ENCODE measurements at places on chromosomes 13 and 19.

DNA sequence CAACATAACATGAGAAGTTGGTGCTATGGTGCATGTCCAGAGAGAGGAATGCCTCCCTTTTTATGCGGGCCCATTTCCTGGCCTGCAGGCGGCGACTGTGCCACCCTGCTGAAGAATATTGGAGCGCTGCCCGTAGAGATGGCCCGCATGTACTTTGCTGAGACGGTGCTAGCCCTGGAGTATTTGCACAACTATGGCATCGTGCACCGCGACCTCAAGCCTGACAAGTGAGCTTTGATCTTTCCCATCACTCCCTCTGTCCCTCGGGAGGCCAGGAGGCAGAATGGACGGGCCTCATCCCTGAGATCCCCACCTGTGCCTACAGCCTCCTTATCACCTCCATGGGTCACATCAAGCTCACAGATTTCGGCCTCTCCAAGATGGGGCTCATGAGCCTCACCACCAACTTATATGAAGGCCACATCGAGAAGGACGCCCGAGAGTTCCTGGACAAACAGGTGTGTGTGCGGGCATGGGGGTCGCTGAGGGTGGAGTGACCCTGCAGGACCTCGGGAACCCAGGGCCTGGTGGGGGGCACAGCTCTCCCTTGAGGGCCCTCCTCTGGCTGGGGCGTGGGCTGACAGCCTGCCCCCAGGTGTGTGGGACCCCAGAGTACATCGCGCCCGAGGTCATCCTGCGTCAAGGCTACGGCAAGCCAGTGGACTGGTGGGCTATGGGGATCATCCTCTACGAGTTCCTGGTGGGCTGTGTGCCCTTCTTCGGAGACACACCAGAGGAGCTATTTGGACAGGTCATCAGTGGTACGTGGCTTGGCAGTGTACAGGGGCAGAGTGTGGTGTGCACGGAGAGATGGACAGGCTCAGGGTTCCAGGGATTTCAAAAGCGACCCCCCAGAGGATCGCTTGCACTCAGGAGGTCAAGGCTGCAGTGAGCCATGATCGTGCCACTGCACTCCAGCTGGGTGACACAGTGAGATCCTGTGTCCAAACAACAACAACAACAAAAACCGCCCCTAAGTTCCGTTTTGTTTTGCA is 16.2 kb downstream of the DNASE2 start:
- DNase-seq = no peak

DNA sequence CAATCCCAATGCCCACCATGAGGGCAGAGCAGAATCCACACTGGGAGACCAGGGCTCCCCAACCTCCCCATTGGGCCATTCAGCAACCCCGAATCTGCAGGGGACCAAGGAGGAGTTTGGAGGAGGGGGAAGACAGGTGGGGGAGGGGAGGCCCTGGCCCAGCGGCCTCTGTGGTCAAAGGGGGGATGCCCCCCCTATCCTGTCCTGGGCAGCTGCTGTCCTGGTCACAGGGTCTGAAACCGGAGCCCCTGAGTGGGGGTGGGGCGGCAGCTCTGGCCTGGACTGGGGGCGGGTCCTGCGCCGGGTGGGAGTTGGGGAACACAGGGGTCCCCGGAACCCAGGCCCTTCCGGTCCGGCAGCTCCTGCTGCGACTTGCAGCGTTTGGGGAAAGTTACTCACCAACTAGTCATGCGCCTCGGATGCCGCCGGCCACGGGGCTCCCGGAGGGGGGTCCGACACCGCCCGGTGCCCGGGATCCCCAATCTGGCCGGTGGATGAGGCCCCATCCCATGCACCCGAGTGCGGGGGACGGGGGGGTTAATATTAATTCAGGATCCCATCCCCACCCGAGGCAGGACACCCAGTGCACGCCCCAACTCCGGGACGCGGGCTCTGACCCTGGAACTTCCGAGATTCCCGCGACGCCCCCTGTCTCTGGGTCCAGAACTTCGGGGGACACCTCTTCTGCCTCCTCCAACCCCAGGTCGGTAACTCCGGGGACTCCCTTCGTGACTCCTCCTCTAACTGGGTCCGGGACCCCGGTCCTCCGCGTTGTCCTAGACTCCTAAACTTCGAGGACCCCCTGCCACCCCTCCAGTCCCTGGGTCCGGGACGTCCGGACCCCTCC is 872 bp downstream of the HOMER3 start:
- DNase-seq = no peak

DNA sequence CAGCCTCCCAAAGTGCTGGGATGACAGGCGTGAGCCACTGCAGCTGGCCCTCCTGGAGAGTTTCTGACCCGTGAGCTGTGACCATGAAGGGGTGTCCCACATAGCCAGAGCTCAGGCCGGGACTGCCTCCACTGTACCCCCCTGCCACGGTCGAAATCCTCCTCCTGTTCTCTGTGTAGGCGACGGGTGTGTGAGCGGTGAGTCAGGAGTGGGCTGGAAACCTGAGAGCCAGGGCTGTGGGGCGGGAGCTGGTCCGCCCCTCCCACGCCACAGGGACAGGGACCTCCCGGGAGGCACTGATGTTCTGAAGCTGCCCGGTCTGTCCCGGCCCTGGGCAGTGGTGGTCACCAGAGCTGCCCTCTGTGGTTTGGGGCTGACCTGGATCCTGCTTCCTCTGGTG is 3.9 kb downstream of the WDR18 start:
- DNase-seq = no peak

DNA sequence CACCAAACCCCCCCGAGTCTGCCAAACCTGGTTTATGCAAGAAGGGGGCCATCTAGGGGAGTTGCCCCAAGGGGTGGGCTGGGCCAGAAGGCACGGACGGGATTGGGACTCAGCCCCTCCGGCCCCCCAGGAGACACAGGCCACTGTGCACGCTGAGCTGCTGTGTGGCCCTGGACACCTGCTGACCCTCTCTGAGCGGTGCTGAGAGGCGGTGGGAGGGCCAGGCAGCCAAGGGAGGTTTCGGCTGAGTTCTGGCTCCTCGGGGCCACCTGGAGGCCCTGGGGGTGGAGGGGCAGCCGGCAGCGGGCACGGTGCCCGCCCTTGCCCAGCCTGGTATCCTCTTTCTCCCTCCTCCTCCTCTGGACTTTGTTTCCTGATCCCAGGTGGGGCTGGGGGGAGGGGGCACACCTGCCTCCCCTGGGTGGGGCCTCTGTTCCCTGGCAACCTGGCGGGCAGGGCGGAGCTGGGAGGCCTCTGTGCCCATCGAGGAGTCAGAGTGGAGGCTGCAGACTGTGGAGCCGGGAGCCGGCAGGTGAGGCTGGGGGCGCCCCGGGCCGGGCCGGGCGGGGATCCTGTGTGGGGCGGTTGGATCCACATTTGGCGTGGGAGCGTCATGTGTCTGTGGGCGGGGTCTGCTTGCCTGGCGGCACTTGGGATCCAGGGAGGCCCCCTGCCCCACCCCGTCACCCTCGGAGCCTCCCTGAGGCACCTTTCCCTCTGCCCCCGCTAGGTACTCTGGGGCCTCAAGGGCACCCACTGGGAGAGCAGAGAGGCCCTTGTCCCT is at the start of gene MISP:
TSS of gene MISP (plus strand) at position 473 of the 784 bp plus-strand sequence. CDS start 5,835 bp downstream, outside the sequence.
- no peak for DNase-seq

- no peak for DNase-seq
Measured at GRCh38 chr13:112726016-112726767, 36.4 kb downstream of the ATP11A start.

- DNase-seq = no peak
Measured at GRCh38 chr13:37601648-37602440, 3.3 kb upstream of the POSTN start.

DNA sequence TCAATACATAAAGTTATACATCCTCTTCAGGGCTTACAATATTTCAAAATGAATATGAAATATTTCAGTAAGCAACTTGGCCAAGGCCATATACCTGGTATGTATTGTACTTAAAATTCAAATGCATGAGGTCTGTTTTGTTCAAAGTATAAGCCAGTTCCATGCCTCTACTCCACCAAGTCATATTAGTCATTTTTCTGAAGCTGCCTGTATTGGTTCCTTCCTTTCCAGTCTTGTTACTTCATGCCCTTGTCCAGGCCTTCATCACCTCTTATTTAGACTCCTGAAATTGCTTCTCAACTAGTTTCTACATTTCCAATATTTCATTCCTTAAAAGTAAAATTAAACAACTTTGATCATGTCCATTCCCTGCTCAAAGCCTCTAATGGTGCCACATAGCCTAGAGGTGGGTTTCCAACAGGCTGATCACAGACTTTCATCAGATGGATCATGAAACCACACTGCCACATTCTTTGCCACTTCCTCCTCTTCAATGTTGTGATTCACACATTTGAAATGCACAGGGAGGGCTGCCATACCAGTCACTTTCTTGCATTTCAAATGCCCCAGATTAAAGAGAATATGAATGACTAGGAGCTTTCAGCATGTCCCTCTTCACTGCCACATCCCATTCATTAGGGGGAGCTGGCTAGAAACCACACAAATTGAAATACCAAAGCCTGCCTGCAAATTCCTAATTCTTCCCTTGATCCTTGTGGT is 424.1 kb upstream of the DACH1 start:
- DNase-seq = no peak

GRCh38 chr13:61029064-61029463 is 386.6 kb downstream of the PCDH20 start:
- DNase-seq = no peak

- no peak for DNase-seq
Measured at GRCh38 chr13:21434588-21434987, 24.5 kb downstream of the ZDHHC20 start.

GRCh38 chr13:93325303-93326233 is 99.0 kb downstream of the GPC6 start:
- DNase-seq = no peak

- no peak for DNase-seq
Measured at GRCh38 chr13:35471706-35472322, 4.7 kb downstream of the MAB21L1 start.

DNA sequence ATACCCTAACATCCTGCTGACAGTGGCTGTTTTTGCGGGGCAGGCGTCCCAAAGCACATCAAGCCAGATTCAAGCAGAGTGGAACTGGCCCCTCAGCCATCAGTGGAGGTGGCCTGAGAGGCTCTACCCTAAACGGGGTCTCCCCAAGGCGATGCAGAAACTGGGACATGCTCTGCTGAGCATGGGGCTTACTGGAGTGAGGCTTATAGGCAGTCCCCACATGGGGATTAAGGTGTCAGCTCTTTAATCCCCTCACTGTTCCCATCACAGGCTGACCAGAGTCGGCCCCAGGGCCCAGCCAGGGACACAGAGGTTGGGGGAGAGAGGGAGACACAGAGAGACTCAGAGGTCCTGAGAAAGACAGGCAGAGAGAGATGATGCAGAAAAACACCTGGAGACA is 17.0 kb downstream of the CYP2F1 start:
- no peak for DNase-seq

DNA sequence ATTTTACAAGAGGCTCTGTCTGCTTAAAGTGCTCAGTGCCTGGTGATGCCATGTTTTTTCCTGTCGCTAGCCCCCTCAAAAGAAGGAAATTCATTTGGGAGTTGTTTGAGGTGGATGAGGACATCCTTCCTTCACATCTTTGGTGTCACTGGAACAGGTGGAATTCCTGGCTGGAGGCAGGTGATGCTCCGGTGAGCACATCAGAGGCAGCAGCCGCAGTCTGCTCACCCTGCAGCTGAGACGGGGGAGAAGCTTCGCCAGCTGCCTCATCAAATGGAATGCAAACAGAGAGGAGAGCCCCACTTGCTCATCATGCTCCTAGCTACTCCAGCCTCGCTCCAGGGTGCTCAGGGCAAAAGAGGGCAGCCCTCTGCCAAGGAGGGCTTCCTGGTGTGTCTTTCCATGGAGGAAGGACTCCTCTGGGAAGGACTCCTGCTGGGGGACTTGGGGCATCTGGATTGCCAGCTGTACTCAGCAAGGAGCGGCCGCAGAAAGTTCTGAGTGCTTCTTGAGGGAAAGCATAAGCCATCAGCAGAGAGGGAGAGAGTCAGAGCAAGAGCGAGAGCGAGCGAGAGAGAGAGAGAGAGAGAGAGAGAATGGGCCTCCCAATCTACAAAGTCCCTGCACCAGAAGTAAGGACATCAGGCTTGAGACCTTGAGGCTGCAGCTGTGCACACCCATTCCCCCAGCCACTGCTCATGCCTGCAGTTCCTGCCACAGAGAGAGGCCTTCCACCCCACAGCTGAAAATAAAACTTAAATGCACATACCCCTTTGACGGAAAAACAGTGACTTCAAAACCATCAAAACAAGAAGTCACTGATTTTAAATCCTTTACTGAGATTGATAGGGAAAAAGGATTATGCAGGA is 74.3 kb upstream of the UBL3 start:
- no peak for DNase-seq

DNA sequence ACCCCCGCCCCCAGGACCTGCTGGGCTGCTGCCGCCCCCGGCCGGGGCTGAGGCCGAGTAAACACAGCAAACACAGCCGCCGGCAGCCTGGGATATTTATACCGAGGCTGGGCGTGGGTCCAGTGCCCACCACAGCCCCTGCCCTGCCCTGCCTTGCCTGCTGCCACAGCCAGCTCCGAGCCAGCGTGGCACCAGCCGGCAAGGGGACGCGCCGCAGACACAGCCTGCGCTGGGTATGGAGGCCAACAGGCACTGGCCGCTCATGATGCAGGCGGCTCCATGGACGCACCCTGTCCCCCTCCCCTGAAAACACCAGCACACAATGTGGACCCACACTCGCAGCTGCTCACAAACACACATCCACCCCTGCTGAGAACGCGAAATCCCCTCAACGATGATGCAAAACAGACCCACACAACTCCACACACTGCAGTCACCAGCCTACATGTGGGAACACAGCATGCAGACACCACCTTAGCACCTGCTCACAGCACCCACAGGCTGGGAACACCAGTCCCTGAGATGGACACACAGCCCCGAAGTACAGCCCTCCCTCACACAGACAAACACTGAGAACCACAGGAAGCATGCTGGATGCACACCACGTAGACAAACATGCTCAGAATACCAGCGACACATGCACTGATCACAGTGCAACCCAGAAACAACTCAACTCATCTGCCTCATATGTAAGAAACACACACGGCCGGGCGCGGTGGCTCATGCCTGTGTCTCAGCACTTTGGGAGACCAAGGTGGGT is 16.2 kb downstream of the CCDC97 start:
- DNase-seq = peak; percentile 24

DNA sequence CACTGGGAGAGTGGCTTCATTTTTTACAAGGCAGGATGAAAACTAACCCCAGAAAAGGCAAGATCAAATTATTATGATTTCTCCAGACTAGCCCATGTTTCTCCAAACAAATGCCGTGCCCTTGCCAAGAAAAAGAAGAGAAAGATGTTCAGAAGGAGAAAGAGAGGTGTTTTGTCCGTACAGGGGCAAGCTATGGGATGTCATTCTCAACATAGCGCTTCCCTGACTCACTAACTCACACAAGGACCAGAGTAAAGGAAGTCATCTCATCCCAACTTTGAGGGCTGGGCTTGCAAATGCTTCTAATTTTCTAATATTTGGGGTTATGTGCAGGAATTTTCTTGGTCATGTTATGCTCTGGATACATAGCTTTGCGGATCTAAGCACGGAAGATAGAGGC is 224.2 kb upstream of the MAB21L1 start:
- no peak for DNase-seq

DNA sequence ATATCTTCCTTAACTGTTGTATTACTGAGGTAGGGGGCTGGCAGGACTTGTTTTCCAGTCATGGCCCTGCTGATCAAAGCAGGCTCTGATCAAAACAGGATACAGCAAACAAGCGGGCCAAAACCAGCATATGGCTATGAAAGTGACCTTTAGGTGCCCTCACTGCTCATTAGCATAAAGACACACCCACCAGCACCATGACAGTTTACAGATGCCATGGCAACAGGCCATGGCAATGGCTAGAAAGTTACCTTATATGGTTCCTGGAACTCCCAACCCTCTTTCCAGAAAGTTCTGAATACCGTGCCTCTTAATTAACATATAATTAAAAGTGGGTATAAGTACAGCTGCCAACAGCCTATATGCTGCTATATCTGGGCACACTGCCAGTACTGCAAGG is 551.4 kb upstream of the SGCG start:
- no peak for DNase-seq

- DNase-seq = no peak
Measured at GRCh38 chr13:99357131-99357596, 50.0 kb upstream of the GPR183 start.
